Epithelial cell of proximal tubule (primary cell): ENCODE measurements at places on chromosomes 13 and 19.

GRCh38 chr13:83057119-83057518 lies 825.2 kb downstream of the SLITRK1 start:
- no peak for DNase-seq

- no peak for DNase-seq
Observed at GRCh38 chr19:55066107-55066709, 3.3 kb upstream of the RDH13 start.

GRCh38 chr19:55486971-55487923 lies 989 bp upstream of the SSC5D start:
- peak; percentile 59 for DNase-seq

GRCh38 chr13:106882246-106882645 lies 314.3 kb upstream of the ARGLU1 start:
- DNase-seq, result no peak

- no peak for DNase-seq
Observed at GRCh38 chr13:38914070-38914469, 76.6 kb downstream of the STOML3 start.

DNA sequence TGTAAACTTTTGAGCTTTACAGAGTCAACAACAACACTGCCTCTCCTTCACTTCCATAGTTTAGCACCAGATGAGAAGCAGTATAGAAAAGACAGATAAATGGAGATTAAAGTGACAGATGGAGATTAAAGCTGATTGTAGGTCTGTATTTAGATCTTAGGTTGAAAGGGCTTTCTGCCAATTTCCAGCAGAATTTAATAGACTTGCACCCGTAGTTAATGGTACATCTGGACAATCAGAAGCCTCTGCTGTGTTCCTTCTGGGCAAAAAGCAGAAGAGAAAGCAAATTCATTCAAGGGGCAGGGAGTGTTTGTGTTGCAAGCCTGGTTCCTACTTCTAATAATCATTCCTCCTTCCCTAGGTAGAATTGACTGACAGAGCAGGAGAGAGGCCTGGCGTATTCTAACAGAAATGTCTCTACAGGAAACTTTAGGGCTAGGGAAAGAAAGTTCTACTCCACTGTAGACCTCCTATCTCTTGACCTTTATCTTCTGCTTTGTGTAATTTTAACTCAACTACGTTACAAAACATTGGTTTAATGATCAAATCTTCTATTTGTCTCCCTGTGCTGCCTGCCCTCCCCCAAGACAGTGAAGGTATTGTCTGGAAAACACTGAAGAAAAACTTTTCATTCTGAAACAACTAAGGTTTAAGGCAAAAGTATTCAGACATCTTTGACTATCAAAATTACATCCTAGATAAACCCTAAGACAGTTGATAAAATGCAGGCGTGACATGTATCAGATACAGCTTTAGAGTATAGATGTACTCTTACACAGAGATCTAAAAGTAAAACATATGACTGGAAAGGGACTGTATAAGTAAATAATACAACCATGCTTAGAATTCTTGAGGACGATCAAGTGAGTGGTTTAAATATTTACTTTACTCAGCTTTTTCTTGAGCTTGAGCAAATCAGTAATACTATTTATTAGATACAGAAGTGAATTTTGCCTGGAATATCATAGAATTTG lies 44.4 kb downstream of the GPC6 start:
- DNase-seq, result peak; percentile 27

GRCh38 chr19:10872546-10873107 lies 1.3 kb downstream of the CARM1 start:
- DNase-seq, result no peak

GRCh38 chr19:54790711-54791110 lies 12.7 kb upstream of the KIR2DL4 start:
- no peak for DNase-seq

- DNase-seq, result no peak
Observed at GRCh38 chr19:35733180-35734125, 8.8 kb downstream of the IGFLR1 start.
